Stimulated activated CD8-positive, alpha-beta memory T cell treated with anti-CD3 and anti-CD28 coated beads, Interleukin-12 subunit alpha, Interleukin-12 subunit beta, amount 100 ng/mL, for 4 hours (primary cell): ENCODE measurements at places on chromosomes 5 and 9.

DNA sequence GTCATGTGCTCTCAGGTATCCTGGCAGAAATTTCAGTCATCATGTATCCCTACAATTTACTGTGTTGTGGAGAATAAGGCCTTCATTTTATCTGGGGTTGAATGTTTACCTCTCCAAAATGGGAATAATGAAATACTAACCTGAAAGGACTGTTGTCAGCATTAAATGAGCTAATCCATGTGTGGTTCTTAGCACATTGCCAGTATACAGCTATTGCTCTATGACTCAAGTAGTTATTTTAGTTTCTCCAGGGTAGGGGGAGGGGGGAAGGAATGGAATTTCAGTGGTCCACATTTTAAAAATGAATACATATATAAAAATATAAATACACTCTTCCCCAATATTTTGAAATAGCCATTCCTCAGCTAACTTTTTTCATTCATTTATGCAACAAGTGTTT lies 3.5 kb downstream of the PAM start:
- no peak for DNase-seq

GRCh38 chr5:80296121-80296520 lies 23.7 kb upstream of the SPZ1 start:
- DNase-seq, result no peak

GRCh38 chr9:69460012-69460411 lies 135.0 kb downstream of the ENTREP1 start:
- no peak for DNase-seq

DNA sequence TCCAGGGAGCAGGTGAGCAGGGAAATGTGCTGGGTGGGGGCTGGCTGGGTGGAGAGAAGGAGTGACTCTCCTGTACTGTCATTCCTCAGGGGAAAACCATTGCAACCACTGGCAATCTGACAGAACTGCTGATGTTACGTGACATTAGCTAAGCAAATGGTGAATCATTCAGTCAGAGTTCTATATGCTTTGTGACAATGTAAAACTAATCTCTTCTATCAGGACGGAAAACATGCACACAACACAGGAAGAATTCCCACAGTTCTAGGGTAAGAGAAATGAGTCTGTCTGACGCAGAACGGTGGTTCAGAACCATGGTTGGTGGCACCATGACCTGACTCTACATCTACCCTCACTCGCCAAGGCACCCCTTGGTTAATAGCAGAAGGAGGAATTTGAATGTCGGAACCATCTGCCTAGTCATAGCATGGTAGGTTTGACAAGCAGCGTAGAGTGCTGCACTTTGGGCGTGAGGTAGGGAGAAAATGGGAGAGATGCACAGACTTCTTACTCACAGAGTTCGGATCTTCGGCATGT lies 243.6 kb upstream of the PANK3 start:
- DNase-seq, result no peak

GRCh38 chr5:115079924-115080623 lies 89.6 kb downstream of the TRIM36 start:
- no peak for DNase-seq

DNA sequence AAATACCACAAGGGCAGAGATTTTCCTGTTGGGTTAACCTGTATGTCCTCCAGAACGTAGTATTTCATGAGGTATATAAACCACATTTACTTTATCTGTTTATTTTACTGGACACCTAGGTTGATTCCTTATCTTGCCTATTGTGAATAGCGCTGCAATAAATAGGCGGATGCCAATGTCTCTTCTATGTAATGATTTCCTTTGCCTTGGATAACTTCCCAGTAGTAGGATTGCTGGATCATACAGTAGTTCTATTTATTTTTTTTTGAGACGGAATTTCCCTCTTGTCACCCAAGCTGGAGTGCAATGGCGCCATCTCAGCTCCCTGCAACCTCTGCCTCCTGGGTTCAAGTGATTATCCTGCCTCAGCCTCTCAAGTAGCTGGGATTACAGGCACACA lies 15.6 kb upstream of the TUT7 start:
- DNase-seq, result no peak

GRCh38 chr9:77648234-77649108 lies at the start of gene GNA14:
GNA14 (minus strand) TSS chr9:77648322; CDS start chr9:77647793, 529 bp downstream.
- DNase-seq, result no peak

GRCh38 chr9:136086213-136086881 lies 8.7 kb downstream of the NACC2 start:
- DNase-seq, result no peak

- DNase-seq, result no peak
These were observed 5.3 kb upstream of the ZNF366 start for GRCh38 chr5:72512593-72512860.

DNA sequence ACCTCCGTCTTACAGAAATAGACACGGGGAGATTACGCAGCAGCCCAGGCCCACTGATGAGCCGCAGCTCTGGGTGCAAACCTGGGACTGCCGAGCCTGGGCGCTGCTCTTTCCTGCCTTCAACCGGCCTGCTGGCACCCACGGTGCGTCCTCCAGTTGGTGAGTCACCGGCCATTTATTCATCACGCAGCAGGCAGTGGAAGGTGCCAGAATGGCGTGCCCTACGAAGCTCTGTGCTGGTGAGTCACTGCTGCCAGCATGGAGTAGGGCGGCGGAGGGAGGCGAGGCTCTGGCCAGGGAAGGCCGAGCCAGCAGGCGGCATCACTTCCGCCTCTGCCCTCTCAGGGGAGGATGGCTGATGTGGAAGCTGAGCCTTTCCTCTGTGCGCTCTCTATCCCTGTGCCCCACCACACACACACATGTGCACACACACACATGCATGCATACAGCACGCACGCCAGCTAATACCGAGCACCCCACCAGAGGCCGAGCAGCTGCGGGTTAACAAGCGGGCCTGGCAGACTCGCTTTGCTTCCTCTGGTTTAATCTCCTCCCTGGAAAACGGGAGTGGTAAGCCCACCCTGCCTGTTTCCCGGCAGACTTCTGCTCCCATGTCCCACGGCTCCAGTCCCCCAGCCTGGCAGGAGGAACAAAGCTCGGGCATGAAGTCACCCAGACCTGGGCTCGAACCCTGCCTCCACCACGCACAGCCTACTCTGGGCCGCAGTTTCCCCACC lies 39.2 kb downstream of the OLFM1 start:
- no peak for DNase-seq

GRCh38 chr9:129822898-129823541 lies 916 bp downstream of the TOR1A start:
- no peak for DNase-seq

DNA sequence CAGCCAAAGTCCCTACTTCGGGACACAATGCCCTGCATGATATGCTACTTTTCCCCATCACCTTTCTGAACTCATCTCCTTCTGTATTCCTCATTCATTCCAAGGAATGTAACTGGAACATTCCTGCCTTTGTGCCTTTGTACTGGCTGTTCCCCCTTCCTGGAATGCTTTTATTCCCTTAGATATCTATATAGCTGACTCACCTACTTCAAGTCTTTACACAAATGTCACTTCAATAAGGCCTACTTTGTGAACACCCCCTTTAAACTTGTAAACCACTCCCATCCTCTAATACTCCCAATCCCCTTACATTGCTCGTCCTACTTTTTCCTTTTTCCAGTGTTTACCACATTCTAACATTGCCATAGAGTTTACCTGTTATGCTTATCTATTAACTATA lies 2.4 kb downstream of the NOL6 start:
- DNase-seq, result no peak

- peak; percentile 37 for DNase-seq
These were observed 33.5 kb upstream of the CRB2 start for GRCh38 chr9:123322273-123323195.

DNA sequence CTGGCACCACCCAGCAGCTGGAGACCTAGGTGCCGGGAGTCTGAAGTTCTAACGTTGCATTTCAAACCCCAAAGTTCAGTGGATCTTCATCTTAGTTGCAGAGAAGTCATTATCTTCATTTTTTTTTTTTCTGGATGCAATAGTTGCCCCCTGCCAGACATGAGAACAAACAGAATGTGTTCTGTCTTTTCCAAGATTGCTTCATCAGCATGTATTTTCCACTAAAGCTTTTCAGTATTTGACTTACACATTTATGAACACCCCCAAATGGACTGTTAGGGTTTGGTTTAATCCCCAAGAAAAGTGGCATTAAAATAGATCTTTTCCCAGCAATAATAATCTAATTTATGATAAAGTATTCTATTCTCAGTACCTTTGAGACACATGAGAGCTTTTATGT lies 135.2 kb upstream of the OSMR start:
- no peak for DNase-seq

DNA sequence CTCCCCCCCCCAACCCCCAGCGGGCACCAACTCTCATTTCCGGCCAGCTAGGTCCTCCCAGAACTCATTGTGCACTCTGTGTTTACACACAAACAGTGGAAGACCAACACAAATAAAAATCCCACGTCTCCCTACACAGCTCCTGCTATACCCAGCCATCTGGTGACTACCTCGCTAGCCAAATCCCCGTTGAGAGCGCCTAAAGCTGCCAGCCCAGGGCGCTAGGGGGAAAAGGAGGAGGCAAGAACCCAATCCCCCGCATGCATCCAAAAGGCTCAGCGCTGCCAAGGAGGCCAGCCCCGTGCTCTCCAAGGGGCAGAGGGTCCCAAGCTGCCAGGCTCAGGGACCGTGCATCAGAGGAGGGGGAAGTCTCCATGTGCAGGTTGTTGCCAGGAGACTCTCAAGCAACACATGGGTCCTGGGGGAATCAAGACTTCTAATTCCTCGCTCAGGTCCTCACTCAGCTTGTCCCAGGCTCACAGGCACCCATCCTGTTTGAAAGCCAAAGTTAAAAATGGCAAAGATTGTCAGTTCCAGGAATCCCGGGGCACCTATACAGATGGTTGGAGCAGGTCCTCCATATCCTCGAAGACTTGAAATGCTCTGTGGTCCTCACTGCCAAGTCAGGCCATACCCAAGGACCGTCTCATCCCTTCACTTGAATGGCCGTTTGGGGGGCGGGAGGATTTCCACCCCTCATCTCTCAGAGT lies 2.7 kb downstream of the ASTN2 start:
- no peak for DNase-seq

DNA sequence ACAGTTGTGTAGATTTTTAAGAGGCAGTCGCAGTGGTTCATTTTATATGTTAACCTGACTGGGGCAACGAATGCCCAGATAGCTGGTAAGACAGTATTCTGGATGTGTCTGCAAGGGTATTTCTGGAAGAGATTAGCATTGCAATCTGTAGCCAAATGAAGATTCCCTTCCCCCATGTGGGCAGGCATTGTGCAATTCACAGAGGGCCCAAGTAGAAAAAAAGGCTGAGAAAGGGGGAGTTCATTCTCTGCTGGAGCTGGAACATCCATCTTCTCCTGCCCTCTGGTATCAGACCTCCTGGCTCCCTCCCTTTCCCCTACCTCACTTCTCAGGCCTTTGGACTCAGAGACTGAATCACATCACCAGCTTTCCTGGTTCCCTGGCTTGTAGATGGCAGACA lies 70.6 kb downstream of the TENT4A start:
- DNase-seq, result no peak

DNA sequence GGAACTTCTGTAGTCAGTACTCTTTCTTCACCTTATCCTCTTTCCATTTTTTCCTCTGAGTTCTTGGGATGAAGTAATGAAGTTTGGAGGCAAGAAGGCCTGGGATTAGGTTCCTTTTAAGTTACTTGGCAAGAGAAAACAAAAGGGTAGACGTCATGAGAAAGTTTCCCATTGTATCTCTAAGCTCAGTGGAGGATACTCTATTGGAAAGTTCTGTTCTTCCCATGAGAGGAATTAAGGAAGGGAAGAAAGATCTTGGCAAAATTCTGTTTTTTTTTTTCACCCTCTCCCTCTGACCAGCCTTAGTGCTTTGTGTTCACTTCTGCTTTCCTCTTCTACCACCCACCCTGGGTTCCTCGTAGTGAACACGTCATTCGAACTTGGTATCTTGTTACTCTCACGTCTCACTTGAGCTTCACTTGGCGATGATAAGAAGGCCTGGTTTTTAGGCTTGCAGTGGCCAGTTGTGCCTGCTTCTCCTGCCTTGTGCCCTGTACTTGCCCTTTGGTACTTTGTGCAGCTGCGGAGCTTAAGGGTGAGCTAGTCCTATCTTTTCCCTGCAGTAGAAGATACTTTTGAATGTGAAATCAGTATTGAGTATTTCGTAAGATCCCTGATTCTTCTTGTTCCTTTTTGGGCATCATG lies 67.0 kb downstream of the ARHGAP26 start:
- no peak for DNase-seq

- DNase-seq, result no peak
These were observed 31.2 kb downstream of the ERMP1 start for GRCh38 chr9:5801739-5802113.

DNA sequence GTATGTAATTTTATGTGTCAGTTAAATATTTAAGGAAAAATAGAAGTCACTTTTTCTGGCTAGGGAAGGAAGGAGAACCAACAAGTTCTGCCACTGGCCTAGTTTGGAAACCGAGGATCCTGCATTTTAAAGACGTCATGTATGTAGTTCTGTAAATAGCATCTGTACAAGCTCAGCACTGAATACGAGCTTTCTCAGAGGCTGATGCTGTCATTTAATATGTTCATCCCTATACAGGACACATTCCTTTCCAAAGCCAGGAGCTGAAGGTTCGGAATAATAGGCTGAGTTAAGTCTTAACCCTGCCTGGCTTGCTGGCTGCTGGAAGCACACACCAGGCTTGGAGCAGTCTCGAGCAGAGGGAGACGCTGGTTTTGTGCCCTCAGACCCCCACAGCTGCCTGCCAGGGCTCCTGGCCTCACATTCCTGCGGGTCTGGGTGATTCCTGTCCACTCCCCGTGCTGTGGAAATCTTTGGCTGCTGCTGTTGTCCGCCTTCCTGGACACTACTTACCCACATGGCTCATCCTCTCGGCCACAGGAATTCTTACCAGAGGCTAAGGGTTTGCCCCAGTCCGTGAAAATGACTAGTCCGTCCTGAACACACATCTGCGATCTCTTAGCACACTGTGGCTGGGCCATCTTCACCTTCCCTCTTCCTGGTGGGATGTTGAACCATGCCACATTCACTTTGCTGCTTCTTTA lies 36.6 kb downstream of the SLC46A2 start:
- no peak for DNase-seq

GRCh38 chr9:91858213-91859030 lies 91.6 kb downstream of the ROR2 start:
- no peak for DNase-seq

GRCh38 chr9:89549031-89549644 lies 51.2 kb upstream of the SEMA4D start:
- DNase-seq, result peak; percentile 67

- DNase-seq, result no peak
These were observed 508 bp upstream of the NME5 start for GRCh38 chr5:138139781-138140090.

- DNase-seq, result no peak
These were observed 87.3 kb downstream of the NTNG2 start for GRCh38 chr9:132249123-132249522.

DNA sequence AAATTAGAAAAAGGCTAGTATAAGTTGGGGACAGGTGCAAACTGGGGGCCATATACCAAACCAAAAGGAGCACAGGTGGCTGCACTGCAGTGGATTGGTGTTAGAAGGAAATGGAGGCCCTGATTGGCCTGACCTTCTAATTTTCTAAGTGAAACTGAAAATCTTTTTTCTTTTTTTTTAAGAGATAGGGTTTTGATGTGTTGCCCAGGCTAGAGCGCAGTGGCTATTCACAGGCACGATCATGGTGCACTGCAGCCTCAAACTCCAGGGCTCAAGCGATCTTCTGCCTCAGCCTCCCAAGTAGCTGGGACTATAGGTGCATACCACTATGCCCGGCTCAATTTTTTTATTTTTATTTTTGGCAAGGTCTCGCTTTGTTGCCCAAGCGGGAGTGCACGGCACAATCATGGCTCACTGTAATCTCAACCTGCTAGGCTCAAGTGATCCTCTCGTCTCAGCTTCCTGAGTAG lies 9.8 kb upstream of the CCDC69 start:
- no peak for DNase-seq
